ENCODE measurements at places on chromosomes 2 and 18.

DNA sequence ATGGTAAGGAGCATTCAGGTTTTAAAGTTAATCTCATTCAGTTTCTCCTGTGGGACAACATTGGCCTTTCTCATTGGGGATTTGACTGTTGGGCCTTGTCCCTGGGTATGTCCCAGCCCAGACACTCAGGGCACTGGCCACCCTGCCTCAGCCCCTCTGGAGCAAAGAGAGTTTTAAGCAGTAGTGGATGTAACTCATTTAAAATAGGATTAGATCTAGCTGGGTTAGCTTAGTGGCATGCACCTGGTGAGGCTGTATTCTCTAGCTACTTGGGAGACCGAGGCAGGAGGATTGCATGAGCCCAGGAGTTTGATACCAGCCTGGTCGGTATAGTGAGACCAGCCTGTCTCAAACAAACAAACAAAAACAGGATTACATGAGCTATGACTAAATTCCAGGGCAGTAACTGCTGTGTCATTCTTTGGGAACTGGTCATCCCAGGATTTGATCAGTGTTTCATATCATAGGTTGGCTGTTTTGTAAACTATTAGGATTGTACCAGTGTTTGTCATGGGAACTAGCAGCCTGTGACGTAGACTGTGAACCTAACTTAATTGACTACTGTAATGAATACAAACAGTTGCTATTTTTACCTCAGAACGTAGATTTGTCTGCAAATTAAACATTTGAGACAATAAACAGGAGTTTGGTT, 12.5 kb downstream of the INPP4A start:
- DNase-seq: peak; percentile 95

DNA sequence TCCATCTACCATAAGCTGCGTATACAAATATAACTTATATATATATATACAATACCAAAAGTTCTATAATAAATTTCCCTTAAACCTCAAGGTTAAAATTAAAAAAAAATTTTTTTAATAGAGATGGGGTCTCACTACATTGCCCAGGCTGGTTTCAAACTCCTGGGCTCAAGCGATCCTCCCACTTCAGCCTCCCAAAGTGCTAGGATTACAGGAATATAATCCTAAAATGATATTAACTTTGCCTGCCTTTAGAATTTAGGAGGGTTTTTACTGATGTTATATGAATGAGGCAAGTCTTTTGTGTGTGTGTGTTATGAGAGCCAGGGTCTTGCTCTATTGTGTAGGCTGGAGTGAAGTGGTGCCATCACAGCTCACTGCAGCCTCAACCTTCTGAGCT, 49.2 kb downstream of the HNRNPLL start:
- no peak for DNase-seq

- peak; percentile 18 for DNase-seq
Measured at GRCh38 chr2:216090369-216090786, 8.7 kb downstream of the TMEM169 start.

DNA sequence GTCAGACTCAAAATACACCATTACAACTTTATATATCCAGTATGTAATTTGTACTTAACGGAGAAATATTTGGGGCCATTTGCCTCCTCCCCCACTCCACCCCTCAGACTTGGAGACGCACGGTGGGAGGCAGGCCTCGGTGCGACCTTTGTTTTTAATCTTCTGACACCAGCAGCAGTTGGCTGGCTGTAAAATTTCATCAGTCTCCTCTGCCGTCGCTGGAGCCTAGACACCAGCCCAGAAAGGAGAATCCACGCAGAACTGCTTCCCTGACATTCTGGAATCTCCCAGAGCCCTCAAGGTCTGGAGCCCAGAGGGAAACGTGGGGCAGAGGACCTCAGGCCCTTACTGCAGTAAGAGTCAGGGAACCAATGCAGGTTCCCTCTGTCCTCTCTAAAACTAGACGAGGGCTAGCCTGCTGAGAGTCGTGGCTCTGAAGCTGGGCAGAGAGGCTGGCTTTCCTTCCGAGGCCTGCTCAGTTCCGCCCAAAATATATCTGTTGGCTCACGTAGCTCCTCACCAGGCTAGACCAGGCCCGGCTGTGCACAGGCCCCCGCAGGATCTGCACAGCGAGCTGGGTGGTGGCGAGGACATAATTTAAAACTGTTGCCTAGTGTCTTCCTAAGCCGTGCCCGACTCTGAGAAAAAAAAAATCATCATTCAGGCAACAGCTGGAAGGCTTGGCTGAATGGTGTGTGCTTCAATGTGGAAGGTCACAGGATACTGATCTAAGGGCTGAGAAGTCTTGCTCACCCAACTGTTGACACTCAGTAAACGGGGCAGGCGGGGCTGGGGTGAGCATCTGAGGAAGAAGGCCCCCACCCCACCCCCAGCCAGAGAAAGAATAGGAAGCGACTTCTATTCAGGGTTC, 40.4 kb downstream of the EN1 start:
- DNase-seq: no peak

GRCh38 chr2:211854832-211855231, 683.8 kb downstream of the ERBB4 start:
- no peak for DNase-seq

DNA sequence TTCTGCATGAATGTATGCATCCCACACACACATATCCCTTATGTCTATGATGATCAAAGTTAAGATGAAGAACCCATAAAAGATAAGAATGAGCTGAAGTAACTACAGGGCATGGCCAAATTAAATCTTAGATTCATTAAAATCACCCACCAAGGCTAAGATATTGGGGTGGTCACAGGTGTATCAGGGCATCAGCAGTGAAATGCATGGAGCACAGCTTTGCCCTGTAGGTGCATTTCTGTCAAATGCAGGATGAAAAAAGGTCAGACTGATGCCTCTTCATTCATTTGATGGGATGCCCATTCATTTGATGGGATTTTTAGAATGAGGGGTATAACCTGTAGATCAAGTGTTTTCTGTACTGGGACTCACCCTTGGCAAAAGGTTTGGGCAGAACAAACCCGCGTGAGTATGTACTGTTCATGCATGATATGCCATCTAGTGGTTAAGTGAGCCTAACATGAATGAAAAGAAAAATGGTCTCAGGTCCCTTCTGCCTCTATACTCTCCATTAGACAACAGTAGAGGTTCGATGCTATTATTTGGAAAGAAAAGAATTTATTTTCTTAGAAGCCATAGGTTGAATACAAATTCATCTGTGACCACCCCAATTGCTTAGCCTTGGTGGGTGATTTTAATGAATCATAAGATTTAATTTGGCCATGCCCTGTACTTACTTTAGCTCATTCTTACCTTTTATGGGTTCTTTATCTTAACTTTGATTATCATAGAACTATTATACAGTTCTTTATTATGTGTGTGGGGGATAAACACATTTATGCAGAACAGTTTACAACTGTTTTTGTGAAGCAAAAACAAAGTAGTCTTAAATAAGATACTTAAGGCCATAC, 43.2 kb upstream of the NOSTRIN start:
- peak; percentile 61 for DNase-seq

DNA sequence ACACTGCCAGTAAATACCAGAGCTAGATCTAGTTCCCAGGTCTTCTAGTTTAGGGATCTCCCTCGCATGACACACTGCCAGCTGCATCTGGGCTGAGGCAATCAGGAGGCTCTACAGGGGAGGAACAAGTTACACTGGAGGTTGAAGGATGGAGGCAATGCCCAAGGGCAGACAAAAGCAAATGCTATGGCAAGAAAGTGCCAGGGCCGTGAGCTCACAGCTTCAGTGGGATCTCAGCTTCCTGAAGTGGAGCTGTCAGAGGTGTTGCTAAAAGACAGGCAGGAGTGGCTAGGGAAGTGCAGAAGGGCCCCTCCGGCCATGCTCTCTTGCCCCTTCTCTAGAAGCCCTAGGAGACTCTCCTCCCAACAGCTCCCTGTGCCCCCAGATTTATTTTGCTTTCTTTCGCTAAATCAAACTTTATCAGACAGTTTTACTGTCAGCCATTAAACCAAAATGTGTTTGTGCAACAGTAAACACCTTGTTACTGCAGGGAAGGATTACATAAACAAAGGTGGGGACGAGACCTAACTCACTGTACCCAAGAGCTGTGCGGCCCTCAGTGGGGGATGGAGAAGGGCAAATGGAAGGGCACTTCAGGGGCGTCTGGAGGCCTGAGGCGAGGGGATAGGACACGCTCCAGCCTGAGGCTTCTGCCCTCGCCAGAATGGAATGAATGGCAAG, 39.4 kb upstream of the PKDCC start:
- peak; percentile 71 for DNase-seq

GRCh38 chr2:68937346-68938055, 15.2 kb downstream of the GKN2 start:
- DNase-seq: no peak

- DNase-seq: no peak
Measured at GRCh38 chr2:99478632-99479031, 11.2 kb downstream of the REV1 start.

DNA sequence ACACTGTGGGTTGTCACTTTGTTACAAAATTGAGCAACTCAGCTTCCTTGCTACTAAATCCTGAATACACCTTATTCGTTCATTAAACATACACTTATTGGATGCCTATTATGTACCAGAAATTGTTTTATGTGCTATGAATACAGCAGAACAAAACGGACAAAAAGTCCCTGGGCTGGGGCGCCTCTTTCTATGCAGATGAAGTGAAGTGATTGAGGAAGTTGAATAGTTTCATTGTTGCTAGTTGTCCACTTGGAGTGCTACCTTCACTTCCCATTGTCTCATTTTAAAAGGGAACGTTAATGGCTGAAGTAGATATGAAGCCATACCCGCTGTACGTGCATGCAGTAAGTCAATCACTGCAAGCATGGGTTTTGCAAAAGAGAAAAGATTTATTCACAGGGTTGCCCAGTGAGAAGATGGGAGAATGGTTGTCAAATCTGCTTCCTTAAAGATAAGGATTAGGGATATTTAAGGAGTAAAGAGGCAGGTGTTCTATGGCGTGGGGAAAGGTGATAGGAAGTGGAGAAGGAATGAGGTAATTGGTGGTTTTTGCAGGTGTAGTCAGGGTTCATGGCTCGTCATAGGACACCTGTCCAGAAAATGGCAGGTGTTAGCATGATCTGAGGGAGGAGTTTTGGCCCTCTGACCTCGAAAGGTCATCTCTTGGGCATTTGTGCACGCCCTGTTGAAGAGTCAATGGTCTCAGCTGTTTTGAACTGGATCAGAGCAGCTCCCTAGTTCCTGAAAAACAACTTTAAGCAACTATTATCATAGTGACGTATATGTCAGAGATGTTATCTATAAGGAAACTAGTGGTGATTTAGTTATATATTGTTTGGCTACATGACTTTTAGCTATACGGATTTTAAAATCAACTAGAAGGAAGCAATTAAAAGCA, 23.5 kb downstream of the TRPM8 start:
- no peak for DNase-seq

GRCh38 chr2:109385506-109385905, 228.3 kb downstream of the SEPTIN10 start:
- DNase-seq: no peak

GRCh38 chr18:3931542-3932112, 481.7 kb downstream of the TGIF1 start:
- DNase-seq: no peak

DNA sequence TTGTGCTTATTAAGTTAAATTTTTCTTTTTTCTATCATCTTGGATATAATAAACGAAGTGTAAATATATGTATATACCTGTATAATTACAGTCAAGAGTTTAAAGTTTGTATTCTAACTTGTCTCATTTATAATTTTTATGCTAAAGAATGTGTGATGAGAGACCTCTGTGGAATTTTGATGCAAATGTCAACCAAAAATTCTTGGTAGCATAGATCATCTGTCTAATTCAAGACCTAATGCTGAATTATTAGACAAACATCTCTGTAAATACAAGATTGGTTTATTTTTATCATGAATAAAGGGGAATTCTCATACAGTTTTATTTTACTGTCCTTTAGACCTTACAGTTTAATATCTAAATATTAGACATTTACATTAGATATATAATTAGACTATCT, 149.2 kb upstream of the VWC2L start:
- no peak for DNase-seq

DNA sequence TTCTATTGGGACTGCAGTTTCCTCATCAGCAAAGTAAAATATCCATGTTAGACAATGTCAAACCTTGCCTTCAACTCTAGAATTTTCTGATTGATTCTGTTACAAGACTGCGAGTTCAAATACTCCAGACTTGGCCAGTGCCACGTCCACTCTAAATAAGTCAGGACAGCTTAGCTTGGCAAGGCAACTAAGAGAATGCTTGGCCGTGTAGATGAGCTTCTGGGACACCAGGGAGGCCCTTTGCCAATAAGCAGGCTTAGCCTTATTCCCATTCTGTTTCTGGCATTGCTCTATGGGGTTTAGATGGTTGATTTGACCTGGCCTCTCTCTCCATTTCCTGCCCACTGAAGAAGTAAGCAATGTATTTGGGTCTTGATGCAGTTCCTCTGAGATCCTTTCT, 218.1 kb upstream of the SIX2 start:
- DNase-seq: no peak

- DNase-seq: no peak
Measured at GRCh38 chr2:115874427-115874826, 1432.0 kb downstream of the DPP10 start.

DNA sequence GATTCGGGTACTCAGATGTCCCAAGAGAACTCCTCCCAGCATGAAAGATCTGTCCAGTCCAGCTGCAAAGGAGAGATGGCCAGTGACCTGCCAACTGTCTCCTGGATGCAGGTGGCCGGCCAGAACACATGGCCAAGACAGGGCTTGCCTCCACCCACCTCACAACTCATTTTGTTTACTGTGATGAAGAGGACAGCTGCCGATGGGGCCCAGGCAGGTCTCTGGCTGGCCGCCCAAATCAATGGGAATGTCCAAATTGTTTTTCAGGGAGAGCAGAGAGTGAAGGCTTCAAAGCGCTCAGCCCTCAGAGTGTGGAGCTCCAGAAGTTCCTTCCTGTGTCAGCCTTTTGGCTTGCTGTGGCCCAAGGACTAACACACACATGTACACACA, 41.9 kb downstream of the FOSL2 start:
- DNase-seq: no peak

DNA sequence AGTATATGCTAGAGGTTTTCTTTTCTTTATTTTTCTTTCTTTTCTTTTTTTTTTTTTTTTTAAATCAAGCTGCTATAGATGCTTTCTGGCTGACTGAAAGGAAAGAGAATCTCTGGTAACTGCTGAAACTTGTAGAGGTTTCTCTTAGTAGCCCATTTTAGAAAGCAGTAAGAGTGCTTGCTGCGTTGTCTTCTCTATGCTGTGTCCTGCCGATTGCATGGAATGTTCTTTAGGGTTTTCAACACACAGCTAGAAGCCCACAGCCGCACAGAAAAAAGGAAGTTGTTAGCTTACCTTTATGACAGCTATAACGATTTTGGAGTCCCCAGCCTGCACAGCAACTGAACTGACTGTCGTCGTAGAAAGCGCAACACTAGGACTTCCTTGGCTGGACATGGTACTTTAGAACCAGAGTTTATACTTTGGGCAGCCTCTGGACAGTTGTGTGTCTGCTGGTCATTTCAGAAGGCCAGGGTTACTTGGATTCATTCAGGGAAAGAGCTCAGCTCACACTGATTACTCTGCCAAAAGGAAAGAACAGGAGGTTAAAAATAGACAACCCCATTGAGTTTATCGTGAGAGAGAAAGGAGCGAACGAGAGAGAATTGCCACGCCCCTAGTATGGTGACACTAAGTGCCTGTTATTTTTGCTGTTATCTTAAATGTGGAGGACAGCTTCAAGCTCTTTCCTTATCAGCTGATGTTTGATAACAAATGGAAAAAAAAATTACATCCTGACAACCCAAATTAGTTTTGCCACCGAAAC, at the start of gene CCDC141:
CCDC141 (minus strand) TSS at position 592 of the 766 bp plus-strand sequence; CDS start at position 396, 196 bp downstream.
- no peak for DNase-seq

- peak; percentile 2 for DNase-seq
Measured at GRCh38 chr2:161576421-161576820, 47.8 kb upstream of the SLC4A10 start.

All from fibroblast of villous mesenchyme (primary cell).